Cerebellar nuclear complex (tissue), 1 donor: ENCODE measurements at places on chromosomes 4 and X.

GRCh38 chr4:158055668-158056067 is 117.2 kb downstream of the GASK1B start:
- no peak for DNase-seq

DNA sequence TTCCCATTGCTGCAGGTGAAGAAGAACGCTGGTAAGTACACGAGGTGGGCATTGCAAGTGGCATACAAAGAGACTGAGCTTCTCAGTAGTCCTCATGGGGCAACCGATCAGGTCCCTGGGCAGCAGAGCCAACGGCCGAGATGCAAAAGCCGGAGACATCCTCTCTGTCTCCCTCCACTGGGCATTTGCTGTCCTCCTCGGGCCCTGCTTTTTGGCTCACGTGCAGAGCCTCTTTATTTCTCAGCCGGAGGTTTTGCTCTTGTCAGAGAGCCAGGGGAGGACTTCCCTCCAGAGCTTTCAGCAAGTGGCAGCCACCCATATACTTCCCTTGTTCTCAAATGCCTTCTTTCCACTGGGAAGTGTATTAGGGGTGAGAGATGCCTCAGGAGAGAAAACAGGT is 18.0 kb downstream of the STARD8 start:
- no peak for DNase-seq

DNA sequence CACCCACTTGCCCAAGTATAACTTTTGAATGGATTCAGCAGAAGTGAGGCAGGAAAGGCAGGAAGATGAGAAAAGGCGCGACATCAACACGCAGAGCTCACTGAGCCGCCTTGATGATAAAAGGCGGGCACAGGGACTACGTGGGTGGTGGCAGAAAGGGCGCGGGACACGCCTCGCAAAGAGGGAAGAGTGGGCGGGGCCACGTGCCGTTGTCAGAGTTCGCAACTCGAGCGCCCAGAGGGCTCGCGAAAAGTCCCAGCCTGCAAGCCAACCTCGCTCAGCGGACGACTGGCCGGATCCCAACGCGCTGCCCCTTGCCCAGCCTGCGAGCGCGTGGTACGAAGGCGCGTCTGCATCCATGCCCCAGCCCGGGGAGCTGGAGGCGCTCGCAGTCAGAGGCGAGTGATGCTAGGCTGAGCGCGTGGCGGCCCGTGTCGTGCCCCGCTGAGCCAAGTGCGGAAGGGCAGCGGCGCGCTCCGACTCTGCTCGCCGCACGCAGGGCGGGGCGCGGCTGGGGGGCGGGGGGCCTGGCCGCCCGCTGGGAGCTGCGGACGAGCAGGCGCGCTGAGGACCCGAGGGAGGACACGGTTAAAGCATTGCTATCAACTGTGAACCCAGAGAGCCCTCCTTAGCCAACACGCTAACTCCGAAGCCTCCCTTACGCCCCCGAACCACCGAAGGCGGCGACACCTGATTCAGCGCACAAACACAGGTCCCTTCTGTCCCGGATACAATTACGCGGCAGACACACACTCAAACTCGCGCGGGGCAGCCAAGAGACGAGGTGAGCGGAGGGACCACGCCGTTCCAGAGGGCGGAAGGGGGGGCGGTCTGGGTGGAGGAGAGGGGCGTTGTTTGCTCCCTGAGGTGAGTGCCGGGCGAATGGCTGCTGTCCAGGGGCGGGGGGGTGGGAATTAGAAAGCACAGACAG is at the start of gene UGT8:
Gene UGT8 (plus strand): TSS at position 617 of the 931 bp plus-strand sequence. CDS start 24,074 bp downstream, outside the sequence.
- DNase-seq, result no peak

- no peak for DNase-seq
These were observed 197.6 kb upstream of the KLF3 start for GRCh38 chr4:38466401-38466800.

DNA sequence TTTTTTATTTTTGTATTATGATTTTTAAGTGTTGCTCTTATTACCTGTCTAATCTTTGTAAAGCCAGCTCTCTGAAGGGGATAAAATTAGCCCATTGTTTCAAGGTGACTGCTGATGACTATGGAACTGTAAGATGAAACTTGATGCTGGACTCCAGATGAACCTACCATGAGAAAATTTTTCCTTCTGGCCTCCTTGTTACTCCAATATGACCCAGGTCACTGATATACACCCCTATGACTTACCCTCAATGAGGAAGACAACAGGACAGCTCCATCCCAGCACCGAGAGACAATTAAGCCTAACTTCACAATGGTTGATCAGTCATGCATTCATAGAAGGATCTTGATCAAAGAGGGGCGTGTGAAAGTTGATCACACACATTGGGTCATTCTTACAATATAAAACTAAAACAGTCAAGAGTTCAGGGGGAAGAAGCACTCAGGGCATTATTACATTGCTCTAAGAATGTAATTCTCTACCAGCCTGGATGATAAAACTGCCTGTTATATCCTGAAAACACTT is 230.8 kb upstream of the AGTR2 start:
- DNase-seq, result no peak

GRCh38 chrX:111375747-111376146 is 36.2 kb downstream of the DCX start:
- DNase-seq, result no peak

GRCh38 chrX:68376373-68376772 is 56.9 kb downstream of the OPHN1 start:
- DNase-seq, result no peak

DNA sequence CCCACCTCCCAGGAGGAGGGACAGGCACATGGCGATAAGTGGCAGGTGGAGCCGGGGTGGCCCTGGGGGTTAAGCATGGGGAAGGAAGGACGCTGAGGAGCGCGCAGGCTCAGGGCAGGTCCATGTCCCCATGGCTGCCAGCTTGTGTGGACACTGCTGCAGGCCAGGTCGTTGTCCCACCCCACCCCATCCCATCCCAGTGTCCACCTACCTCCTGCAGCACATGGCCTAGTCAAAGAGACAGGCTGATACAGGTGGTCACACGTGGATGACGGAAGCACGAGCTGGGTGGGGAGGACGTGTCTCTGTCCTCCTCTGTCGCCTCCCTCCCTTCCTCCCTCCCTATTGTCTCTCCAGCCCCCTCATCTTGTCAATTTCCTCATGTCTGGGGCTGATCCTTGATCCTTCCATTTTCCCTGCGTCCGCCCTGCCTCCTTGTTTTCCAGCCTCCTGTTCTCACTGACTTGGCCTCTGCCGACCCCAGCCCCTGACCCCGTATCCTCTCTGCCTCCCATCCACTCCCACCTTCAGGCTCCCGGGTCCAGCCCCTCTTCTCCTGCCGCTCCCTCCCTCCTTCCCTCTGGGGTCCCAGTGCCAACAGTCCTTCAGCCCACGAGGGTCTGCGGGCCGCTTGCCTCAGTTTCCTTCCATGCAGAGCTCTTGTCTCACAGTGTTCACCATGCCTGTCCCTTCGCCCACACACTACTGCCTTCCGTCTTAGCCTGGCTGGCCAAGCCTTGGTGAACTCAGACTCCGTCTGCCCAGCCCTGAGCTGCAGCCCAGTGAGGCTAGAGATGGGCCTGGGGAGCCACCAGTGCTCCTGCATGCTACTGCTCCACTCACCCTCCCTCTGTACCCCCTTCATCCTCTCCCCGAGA is 15.5 kb upstream of the ADD1 start:
- no peak for DNase-seq

GRCh38 chr4:10584042-10584441 is 100.5 kb downstream of the CLNK start:
- no peak for DNase-seq

- DNase-seq, result no peak
These were observed 108.3 kb upstream of the AR start for GRCh38 chrX:67435536-67435935.

DNA sequence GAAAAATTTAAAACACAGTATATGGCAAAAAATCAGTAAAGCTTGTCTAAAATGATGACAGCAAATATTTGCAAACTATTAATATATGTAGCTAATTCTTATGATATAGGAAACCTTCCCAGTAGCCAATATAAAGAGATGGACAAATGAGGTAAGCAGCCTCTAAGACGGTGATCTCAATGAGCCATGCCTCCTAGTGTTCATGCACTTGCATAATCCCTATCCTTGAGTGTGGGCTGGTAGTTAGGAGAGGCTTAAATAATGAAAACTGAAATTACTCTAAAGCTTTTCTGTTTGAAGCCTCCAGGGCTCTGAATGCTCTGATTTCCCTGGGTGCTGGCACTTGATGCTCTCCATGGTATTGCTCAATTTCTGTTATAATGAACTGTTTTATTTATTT is 24.6 kb upstream of the ARMCX4 start:
- no peak for DNase-seq

DNA sequence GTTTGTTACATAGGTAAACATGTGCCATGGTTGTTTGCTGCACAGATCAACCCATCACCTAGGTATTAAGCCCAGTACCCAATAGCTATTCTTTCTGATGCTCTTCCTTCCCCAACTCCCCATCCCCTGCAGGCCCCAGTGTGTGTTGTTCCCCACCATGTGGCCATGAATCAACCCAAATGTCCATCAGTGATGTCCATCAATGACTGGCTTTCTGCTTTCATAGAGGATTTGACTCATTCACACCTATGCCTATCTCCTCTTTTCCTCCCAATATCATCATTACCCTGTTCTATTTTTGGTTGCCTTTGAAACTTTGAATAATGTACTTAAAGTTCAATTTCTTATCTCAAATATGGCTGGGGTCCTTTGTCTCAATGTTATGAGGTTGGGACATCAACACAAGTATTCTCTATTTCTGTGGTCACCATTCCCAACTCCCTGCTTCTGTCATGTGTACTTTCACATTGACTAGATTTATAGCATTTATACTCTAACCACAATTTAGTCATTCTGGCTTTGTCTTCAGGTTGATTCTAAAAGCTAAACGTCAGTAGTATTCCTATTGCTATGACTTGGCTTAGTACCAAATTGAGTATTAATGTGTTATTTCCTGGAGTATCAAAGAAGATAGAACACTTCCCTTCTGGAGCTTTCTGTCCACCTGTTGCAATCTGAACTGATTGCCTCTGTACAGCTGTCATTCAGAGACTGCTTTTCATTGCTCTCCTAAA is 107.2 kb downstream of the TAB3 start:
- no peak for DNase-seq

DNA sequence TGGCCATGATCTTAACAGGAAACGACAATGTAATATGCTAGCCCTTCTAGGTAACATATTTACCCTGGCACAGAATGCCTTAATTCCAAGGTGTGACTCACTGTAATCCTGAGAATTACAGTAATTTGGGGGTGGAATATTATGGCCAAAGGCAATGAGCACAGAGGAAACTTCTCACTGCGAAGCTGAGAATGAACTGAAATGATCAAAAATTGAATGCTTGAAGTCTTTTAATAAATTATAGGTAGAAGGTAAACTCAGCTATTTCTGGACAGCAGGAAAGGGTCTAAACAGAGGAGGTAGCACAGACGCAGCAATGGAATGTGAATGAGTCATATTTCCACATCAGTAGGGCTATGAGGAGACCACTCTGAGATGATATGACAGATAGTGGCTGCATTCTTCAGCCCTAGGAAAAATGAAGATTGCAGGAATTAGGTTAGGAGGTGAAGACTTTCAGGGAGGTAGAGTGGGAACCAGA is 312.6 kb downstream of the PACRGL start:
- DNase-seq, result no peak

DNA sequence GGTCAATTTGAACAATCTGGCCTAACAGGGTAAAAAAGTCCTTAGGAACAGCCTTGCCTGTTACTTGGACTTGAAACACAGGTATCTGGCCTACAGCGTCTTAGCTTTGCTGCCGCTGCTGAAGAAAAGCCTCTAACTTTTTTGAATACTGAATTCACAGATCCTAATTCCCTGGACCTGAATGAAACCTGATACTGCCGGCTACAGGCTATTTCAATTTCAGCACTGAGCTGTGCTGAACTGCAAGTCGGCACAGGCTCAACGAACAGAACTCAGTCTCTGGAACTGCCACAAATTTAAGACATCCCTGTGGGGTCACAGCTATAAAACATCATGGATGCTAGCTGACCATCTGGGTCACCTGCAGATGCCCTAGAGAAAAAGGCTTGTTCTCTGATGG is 7.2 kb downstream of the NR0B1 start:
- DNase-seq, result no peak

- no peak for DNase-seq
These were observed 33.2 kb downstream of the NBDY start for GRCh38 chrX:56762220-56762619.

DNA sequence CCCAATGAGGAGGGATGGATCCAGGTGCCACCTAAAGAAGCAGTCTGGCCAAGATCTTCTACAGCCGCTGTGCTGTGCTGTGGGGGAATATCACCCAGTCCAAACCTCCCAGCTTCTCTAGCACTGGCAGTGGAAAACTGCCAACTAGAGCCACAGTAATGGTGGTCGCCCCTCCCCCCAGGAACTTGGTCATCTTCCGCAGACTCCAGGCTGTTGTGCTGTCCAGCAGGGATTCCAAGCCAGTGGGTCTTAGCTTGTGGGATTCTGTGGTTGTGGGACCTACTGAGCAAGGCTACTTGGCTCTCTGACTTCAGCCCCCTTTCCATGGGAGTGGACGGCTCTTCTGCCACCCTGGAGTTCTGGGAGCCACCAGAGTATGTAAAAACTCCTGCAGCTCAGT is 18.2 kb downstream of the GPRASP1 start:
- no peak for DNase-seq

DNA sequence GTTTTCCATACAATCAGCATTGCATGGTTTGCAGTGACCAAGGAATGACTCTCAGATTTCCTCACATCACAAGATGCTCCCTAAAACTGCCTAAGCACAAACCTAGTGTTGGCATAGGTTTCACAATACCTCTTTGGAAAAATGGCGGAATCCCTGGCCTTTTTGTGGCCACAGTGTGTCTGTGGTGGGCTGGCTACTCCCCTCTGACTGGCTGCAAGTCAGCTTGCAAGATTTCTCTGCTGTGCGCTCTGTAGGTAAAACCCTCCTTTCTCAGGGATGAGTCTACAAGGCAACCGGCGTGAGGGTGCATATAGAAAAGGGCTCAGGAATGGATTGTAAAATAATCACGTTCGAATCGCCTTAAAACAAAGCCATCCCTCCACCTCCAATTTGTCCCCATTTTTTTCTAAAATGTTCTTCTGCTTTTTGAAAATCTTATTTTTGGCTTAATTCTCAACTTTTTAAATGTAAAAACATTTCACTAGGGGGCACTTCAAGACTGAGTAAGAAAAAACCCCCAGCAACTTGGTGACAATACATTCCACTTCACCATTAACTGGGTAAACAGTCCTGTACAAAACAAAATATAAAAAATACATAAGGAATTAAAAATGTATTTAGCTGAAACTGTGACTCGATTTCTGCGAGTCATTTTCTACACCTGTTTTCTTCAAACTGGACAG is 235.6 kb downstream of the STIM2 start:
- DNase-seq, result no peak

GRCh38 chrX:39477031-39477761 is 620.6 kb downstream of the BCOR start:
- no peak for DNase-seq
